ENCODE measurements at places on chromosomes 5 and 9.

DNA sequence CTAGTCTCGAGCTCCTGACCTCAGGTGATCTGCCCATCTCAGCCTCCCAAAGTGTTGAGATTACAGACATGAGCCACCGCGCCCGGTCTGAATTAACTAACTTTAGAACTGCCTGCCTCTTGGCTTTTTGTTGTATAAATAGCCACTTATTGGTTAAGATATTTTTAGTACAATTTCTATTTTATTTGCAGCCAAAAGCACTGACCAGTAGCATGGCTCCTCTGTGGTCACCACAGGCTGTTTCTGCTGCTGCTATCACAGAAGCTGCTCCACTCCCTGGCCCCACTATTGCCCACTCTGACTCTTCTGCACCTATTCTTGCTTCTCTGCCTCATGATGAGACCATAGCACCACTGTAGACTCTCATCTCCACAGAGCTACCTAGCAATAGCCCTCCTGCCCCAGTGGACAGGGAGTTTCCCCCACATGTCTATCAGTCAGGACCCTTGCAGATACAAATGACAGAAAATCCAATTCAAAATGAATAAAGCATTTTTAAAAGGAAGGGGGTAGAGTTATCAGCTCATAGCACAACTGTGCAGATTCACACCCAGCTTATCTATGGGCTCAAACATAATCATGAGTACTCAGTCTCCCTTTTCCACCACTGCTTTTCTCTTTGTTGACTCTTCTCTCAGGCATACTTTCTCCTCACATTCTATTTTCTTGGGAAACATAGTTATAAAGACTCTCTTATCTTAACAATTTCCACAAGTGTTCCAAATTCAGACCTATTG lies 151.8 kb upstream of the EPB41L4A start:
- DNase-seq: no peak

GRCh38 chr9:76374783-76375559 lies 19.3 kb downstream of the RFK start:
- no peak for DNase-seq

- no peak for DNase-seq
Observed at GRCh38 chr9:124128568-124129166, 117.1 kb downstream of the LHX2 start.

- DNase-seq: no peak
Observed at GRCh38 chr5:120446068-120446492, 18.0 kb upstream of the PRR16 start.

- DNase-seq: no peak
Observed at GRCh38 chr5:2000591-2000990, 117.9 kb upstream of the IRX4 start.

- DNase-seq: no peak
Observed at GRCh38 chr5:122442938-122443337, 130.9 kb downstream of the SNCAIP start.

GRCh38 chr9:137919649-137920141 lies 42.1 kb downstream of the CACNA1B start:
- DNase-seq: no peak

- no peak for DNase-seq
Observed at GRCh38 chr5:3854188-3854821, 258.7 kb downstream of the IRX1 start.

DNA sequence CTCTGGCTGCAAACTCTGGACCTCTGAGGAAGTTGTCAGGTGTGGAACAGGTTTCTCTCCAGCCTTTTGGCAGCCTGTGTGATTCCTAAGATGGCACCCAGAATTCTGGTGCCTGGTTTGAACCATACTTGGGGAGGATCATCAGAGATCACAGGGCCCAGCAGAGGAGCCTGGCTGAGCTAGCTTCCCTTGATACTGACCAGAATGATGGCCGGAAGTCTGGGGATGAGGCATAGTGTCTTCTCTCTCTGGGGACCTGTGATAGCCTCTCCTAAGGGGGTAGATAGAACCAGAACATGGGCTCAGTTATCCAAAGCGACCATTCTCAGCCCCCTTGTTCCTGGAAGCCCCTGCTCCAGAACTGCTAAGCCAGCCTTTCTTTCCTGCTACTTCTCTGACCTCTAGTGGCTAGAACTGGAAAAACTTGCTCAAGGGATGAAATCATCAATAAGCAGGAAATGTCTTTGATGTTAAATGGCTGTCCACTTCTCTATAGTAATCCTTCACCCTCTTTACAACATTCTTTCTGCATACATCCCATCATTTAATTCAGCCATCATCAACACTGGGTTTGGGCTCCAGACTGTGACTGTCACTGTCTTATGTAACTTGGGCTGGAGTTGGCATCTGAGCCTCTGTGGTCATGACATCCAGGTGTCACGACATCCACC lies 55.1 kb downstream of the C9orf152 start:
- DNase-seq: peak; percentile 52

GRCh38 chr5:58406394-58406793 lies 53.5 kb downstream of the PLK2 start:
- no peak for DNase-seq

DNA sequence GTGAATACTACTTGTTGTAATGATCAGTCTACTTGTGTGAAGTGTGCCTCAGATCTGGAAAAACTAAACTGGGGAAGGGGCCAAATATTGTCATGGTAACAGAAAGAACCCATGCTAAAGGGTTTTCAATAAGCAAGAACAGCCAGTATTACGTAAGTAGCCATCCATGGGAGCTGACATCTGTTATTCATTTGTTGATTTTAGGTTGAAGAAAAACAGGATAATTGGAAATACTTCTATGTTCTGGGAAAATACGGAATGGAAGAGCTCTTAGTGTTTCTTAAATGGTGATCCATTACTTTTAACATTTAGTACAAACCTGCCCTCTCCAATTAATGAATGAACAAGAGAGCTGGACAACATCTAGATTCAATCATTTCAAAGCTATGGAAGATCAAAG lies 485.8 kb downstream of the NTRK2 start:
- DNase-seq: no peak

- DNase-seq: no peak
Observed at GRCh38 chr5:77945874-77946273, 169.7 kb upstream of the TBCA start.

- DNase-seq: no peak
Observed at GRCh38 chr9:1554081-1555035, 460.8 kb upstream of the SMARCA2 start.

- DNase-seq: no peak
Observed at GRCh38 chr5:145792840-145793239, 42.3 kb downstream of the PRELID2 start.

DNA sequence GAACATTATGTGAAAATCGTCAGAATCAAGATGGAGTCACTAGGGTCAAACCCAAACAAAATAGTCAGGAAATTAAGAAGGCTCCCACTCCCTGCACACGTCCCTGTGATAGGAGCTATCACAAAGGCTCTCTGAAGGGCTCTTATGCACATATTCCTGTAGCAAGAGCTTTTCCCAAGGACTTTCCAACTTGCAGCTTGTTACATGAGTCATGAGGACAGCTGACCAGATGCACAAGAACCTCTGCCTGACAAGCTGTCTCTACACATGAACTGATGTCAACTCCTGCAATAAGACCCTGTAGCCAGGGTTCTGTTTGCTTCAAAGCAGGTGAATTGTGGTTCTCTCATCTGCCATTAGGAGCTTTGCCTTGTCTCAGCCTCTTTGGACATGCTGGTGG lies 122.4 kb downstream of the OLFM1 start:
- no peak for DNase-seq

GRCh38 chr5:39341896-39342295 lies 22.4 kb downstream of the C9 start:
- no peak for DNase-seq

GRCh38 chr5:96838201-96839070 lies 30.7 kb upstream of the ERAP1 start:
- DNase-seq: no peak

- peak; percentile 76 for DNase-seq
Observed at GRCh38 chr9:129143031-129143927, 32.1 kb downstream of the PTPA start.

DNA sequence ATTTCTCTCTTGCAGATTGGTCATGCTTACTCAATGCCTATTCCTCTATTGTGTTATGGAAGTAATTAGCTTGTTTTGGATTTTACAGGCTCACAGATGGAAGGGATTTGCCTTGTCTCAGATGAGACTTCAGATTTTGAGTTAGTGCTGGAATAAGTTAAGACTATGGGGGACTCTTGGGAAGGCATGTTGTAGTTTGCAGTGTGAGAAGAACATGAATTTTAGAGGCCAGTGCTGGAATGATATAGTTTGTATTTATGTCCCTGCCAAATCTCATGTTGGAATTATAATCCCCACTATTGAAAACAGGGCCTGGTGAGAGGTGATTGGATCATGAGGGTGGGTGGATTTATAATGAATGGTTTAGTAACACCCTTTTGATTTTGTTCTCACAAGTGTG lies 6.1 kb upstream of the TUSC1 start:
- no peak for DNase-seq

GRCh38 chr9:76004526-76004925 lies 114.1 kb downstream of the PCSK5 start:
- DNase-seq: no peak

DNA sequence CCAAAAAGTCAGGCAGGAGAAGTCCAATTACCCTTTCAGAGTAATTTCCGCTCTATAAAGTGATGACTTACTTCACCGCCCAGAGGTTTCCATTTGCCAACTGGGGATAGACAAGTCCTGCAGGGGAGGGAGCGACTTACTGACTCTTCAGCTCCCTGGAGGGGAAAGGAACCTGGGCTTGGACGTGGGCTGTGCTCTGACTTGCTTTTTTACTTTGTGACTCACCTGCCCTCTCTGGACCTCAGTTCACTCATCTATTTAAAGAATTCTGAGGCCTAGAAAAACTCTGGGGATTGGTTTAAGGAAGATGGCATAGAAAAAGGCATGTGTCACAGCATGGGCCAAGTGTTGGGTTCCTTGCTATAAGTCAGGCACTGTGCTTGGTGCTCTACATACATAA lies 180.4 kb upstream of the TRIM32 start:
- DNase-seq: no peak

GRCh38 chr5:6659941-6660684 lies 26.9 kb downstream of the SRD5A1 start:
- no peak for DNase-seq

DNA sequence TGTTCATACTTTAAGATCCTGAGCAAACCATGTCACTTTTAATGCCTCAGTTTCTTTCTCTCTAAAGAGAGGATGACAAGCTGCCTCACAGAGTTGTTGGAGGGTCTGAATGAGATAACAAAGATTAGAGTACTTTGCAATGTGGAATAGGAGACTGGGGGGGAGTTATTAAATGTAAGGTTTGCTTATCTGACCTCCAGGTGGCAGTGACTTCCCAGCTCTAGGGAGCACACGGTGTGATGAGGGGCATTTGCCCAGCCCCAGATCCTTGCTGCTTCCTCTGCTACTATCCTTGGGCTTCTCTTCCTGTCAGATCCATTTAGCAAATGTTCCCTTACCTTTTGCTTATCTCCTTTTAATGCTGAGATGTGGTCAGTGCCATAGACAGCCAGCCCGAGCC lies 30.7 kb downstream of the ENHO start:
- no peak for DNase-seq

DNA sequence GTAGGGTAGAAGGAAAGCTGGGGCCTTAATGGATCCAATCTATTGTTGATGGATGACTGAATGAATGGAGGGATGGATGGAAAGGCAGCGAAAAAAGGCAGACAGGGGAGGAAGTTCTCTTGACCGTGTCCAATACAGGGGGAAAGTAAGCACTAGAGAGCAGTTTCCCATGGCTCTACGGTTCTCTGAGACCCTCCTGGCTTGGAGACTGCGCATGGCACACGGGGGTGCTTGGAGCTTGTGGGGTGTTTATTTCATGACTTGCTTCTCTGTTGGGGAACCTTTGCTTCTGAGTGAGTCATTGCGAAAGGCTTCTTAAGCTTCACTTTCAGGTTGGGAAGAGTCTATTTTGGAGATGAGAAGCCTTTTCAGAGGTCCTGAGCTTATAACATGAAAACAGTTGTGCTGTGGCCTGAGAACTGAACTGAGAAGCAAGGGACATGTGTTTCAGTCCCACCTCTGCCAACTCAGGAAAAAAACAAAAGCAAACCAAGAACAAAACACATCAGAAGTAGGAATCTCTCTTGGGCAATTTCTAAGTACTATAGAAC lies 12.8 kb upstream of the TEX48 start:
- no peak for DNase-seq

DNA sequence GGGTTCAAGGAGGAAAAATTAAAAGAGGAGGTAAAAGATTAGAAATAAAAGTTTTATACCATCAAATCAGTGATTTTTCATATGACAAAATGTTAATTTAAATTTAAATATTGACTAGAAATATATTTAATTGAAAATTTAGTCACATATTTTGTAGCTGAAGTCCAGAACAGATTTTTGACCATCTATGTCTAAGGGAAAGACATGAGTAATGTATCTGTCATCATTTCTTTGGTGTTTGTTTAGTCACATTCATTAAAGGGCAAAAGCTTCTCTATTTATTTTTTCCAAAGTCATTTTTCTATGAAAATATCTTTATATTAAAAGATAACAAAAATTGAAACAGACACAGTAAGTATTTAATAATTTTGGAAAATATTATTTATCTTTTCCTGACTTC lies 252.0 kb upstream of the ISL1 start:
- no peak for DNase-seq

- no peak for DNase-seq
Observed at GRCh38 chr5:590346-590745, 21.8 kb upstream of the CEP72 start.

GRCh38 chr9:82601293-82601771 lies 461.6 kb downstream of the RASEF start:
- no peak for DNase-seq

GRCh38 chr5:65307931-65308330 lies 173.8 kb downstream of the ADAMTS6 start:
- no peak for DNase-seq

GRCh38 chr5:172429201-172429940 lies 25.0 kb downstream of the SH3PXD2B start:
- no peak for DNase-seq

- no peak for DNase-seq
Observed at GRCh38 chr9:91809581-91810285, 140.3 kb downstream of the ROR2 start.

GRCh38 chr5:42242881-42243485 lies 180.3 kb upstream of the GHR start:
- DNase-seq: no peak

GRCh38 chr5:160850421-160850820 lies 1.6 kb downstream of the ATP10B start:
- no peak for DNase-seq

DNA sequence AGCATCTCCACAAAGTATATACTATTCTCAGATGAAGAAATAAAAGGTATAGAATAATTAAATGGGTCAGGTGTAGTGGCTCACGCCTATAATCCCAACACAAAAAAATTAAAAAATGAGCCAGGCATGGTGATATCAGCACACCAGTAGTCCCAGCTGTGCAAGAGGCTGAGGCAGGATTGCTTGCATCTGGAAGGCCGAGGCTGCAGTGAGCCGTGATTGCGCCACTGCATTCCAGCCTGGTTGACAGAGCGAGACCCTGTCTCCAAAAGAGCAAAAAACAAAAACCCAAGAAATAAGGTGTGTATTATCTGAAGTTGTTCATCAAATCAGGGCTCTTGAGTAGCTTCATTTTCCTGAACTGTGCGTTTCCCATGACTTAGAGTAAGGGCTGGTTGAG lies 83.2 kb upstream of the MYO10 start:
- DNase-seq: no peak

GRCh38 chr5:91106842-91107511 lies 276.1 kb downstream of the ARRDC3 start:
- DNase-seq: no peak
